Nephron progenitor cell (in vitro differentiated cells): ENCODE measurements at places on chromosomes 6 and 20.

GRCh38 chr6:137271245-137272183, 52.3 kb upstream of the IFNGR1 start:
- no peak for DNase-seq

DNA sequence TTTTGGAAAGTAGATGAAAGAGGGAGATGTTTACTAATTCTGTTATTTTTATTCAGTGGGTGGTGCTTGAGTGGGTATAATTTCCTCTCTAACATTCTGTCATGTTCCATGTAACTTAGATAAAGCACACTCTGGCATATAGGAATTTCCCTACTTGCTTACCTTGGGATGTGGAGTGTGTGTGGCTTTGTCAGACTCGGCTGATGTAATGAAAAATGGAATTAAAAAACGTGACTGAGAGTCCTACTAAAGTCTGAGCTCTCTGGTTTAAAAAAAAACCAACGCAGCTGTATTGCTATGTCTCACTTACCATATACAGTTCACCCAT, 98.3 kb downstream of the JARID2 start:
- DNase-seq = no peak

DNA sequence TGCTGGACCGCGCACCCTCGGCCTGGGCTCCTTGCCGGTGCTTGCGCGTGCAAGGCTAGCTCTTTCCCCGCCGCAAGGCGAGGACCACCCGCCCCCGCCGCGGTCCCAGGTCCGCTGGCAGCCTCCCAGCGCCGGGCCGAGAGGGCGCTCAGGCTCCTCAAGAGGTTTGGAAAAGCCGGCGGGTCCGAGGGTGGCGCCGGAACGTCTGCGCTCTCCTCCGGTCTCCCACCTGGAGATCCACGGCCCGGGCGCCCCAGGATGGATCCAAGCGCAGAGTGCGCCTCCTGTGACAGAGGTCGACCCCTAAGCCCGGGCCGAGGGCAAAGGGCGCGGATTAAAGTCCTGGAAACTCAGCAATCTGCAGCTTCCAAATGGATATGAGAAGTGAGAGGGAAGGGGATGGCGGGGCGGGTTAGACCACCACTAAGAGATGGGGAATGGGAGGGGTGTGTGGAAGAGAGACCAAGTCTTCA, 575 bp upstream of the MICAL1 start:
- no peak for DNase-seq

DNA sequence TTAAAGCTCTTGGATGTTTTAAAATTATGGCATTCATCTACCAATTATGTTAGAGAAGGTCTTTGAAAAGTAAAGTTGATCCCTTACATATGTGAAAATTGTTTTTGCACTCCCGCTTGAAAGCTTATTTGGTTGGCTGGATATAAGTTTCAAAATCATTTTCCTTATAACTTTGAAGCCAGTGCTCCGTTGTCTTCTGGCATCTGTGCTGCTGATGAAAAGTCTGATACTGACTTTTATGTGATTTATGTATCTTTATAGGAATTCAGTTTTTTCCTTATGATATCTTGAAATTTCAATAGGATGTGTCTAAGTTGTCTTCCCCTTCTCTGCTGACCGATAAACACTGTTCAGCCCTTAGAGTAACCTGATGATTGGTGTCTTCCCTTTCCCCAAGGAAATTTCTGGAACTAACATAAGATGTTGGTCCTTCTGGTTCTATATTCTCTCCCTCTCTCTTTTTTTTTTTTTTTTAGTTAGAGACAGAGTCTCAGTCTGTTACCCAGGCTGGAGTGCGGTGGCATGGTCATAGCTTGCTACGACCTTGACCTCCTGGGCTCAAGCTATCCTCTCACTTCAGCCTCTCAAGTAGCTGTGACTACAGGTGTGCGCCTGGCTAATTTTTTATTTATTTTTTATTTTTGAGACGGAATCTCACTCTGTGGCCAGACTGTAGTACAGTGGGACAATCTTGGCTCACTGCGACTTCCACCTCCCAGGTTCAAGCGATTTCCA, 12.7 kb downstream of the PANK2 start:
- no peak for DNase-seq

GRCh38 chr6:56772737-56773184, 130.1 kb upstream of the DST start:
- DNase-seq = no peak

GRCh38 chr20:40519918-40520317, 169.1 kb downstream of the MAFB start:
- DNase-seq = no peak

GRCh38 chr6:83308833-83309232, 115.7 kb downstream of the RWDD2A start:
- no peak for DNase-seq

- DNase-seq = no peak
These were observed 212.3 kb upstream of the TBX18 start for GRCh38 chr6:84976526-84977362.

GRCh38 chr6:98800866-98801265, 33.5 kb upstream of the POU3F2 start:
- no peak for DNase-seq

- no peak for DNase-seq
These were observed 469 bp upstream of the XRN2 start for GRCh38 chr20:21302664-21303060.

- DNase-seq = no peak
These were observed 302.9 kb downstream of the CLIC5 start for GRCh38 chr6:45712786-45713185.

DNA sequence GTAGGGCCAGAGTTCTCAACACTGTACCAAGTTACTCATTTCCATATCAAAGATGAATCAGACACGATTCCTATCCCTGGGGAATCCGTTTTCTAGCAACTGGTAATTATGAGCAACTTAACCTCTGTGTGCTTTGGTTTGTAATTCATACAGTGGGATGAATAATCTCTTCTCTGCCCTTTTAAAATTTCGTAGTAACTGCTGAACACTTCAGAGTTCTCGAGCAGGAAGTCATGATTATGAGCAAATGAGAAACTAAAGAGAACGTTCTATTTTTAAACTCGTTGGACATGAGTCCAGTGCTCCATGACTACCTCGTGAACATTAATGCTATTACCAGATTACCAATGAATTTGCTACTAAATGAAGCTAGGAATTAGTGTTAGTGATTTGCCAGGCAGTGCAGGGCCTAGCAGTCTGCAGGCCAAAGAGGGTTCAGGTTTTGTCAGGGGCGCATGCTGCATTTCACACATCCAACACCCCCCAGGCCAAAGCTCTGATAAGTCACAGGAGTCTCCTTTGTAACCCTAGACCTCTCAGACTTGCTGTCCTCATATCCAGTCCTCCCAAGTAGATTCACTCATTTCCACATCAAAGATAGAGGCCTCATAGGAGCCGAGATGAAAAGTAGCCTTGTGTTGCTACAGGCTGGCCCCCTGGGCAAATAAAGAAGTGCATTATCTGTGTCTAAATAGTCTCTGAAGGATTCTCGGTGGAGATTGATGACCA, 45.8 kb upstream of the VSTM2L start:
- DNase-seq = no peak

DNA sequence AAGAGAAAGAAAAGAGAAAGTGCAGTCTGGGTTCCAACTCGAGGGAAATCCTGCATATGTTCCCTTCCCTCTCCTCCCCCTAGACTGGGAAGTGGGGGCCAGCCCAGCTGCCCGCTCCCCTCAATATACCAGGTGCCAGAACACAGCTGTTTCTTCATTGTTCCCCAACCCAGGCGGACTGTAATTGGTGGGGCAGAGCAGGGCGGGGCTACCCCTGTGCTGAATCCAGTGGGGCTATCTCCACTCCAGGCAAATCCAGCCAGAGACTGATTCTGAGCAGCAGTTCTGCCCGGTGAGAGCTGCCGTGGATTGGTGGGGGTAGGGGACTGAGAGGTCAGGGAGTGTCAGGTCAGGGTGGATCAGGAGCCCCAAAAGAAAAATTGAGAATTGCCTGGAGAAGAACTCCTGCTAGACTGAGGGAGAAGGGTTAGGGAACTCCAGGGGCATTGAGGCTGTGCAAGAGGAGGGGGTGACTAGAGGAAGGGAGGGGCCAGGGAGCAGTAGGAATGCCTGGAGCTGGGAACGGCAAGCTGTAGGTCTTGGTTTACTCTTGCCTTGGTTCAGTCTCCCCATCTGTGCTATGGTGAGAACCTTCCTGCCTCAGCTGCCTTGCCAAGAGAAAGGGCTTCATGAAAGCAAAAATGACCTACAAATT, at the start of gene MYMX:
MYMX (plus strand) TSS at position 250 of the 655 bp plus-strand sequence. CDS start 546 bp downstream, outside the sequence.
- DNase-seq = peak; percentile 25
